ENCODE measurements at places on chromosomes 4 and X. TPM values are rescaled to one million over a fixed set of nuclear protein-coding genes. Genes with fewer than 3 reads are reported as not detected.

DNA sequence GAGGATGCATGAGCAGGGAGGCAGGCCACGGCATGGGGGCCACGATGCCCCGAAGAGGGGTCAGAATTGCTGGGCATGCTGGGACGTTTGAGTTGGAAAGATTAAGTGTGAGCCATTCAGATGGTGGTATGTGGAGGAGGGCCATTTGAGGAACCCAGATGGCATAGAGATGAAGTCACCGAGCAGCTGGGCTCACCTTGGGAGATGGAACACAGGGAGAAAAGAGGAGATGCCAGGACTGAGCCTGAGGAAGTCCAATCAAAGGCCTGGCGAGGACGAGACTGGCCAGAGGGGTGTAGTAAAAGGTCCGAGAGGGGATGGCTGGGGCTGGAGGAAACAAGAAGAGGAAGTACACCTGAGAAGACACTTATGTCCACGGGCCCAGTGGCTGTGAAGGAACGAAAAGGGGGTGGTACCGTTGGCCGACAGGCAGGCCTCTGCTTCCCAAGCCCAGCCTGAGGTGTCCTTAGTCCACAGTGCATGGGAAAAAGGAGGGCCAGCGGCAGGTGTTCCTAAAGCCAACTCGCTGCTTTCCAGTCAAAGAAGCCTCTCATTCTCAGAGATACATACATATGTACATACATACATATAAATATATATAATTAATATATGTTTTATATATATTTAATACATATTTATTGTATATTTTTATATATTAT is 54.6 kb upstream of the CLCN4 start:
- no peak for DNase-seq

Gene CT47B1
- not detected for total RNA-seq

DNA sequence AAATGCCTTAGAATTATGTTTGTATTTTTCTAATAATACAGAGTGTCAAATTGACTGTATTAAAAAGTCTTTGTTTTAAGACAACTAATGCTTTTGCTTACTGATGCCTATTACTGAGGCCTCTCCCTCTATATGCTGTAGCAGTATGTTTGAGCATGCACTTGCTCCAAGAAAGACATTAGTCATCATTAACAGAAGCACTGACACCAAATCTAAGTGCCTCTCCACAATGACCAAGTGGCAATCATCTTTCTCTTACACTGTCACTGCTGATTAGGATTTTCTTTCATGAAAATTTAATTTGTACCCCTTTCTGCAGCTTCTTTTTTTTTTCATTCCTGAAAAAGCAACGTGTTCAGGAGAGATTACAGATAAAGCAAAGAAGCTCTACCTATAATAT is 11.1 kb upstream of the MAB21L2 start:
- DNase-seq: no peak

Gene NHSL2
- 8.1 TPM for total RNA-seq

Gene TEX13B
- total RNA-seq: 3.4 TPM

- no peak for DNase-seq
Measured at GRCh38 chr4:148089624-148090023, 352.6 kb downstream of the NR3C2 start.

DNA sequence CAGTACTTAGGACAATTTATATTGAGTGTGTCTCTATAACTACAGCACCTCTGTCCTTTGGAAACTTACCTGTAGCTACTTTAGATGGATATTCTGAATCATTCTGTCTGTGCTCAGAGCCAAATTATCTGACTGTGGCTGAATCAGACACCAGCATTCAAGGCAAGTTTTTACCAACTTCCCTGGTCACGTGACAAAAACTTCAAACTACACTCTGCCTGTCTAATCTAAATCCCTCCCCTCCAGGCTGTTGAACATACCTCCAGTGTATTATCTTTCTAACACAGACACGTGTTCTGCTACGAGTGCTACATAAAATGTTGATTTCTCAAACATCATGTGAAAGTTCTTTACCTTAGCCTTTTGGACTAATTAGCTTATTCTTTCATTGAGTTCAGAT is 641.2 kb upstream of the CPEB2 start:
- DNase-seq: no peak

- no peak for DNase-seq
Measured at GRCh38 chr4:8224267-8224974, 25.3 kb downstream of the SH3TC1 start.

DNA sequence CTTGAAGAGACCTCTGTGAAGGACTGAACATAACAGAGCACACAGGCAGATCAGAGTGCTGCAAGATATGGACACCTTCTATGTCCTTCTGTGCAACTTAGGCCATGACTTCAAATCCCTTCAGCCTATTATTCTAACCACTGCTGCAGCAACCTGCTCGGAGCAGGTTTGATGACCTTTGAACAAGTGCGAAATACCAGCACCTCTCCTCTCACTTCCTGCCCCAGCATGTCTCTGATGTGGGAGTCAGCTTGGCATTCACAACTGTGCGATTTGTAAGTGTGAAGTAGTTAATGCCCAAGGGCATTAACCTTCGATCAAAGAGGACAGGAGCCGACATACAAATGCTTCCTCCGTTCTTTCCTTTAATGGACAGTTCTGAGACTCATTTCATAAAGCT is 1.6 kb upstream of the EXOC1 start:
- DNase-seq: no peak

GRCh38 chr4:142846108-142846728 is at the start of gene INPP4B:
Gene INPP4B (minus strand): TSS chr4:142846301.
- DNase-seq: peak; percentile 48

GRCh38 chr4:141346144-141346543 is 125.4 kb downstream of the ZNF330 start:
- DNase-seq: no peak

Gene ODAPH
- not detected for total RNA-seq

Gene VGLL1
- not detected for total RNA-seq

Gene GLUD2
- total RNA-seq: 1.4 TPM

DNA sequence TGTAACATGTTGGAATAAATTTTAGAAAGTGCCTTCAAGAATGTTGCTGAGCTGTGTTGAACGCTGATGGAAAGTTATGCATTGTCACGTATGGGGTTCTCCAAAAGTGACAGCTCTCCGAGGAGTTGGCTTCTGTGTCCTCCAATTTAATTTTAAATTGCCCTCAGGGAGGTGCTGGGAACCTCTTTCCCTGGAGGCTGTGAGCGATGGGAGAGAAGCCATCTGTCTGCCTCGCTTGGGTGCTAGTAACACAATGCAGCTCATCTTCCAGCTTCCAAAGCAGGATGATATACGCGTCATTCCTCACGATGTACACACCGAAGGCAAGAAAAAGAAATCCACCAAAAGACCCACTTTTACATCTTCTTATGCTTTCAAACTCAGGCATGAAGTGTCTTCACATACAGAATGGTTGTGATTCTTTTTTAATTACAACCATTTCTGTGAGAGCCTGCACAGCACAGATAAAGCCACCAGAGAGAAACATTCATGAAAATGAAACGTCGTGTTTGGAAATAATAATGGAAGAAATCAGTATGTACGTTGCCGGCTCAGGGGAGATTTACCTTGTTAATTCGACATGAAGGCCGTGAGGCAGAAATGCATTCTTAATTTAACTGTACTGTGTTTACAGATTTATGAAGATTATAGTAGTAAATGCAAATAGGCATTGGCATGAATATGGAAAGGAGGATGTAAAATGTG is 218.9 kb downstream of the ASMT start:
- DNase-seq: no peak

- DNase-seq: no peak
Measured at GRCh38 chrX:81240701-81241331, 38.9 kb downstream of the SH3BGRL start.

- DNase-seq: no peak
Measured at GRCh38 chrX:9907645-9908387, 59.3 kb upstream of the CLDN34 start.

DNA sequence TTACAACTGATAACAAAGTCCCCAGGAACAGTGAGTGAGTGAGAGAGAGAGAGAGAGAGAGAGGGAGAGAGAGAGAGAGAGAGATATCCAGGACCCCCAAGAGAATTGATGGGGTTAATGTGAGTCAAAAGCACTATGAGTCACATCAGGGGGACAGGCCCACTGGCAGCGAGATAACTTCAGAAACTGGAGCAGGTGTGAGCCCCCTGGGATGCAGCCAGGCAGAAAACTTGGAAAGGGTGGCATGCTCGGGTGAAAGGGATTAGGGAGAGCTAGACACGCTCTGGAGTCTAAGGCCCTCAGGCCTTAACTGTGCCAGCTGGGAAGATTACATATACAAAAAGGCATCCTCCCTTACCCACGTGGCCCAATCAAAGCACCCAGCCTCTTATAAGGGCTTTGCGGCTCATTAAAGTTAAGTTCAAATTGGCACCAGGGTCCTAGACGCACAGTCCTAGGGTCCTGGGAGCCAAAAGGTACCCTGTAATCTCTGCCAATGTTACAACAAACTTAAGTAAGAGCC is 841 bp downstream of the ACOT9 start:
- DNase-seq: peak; percentile 8

DNA sequence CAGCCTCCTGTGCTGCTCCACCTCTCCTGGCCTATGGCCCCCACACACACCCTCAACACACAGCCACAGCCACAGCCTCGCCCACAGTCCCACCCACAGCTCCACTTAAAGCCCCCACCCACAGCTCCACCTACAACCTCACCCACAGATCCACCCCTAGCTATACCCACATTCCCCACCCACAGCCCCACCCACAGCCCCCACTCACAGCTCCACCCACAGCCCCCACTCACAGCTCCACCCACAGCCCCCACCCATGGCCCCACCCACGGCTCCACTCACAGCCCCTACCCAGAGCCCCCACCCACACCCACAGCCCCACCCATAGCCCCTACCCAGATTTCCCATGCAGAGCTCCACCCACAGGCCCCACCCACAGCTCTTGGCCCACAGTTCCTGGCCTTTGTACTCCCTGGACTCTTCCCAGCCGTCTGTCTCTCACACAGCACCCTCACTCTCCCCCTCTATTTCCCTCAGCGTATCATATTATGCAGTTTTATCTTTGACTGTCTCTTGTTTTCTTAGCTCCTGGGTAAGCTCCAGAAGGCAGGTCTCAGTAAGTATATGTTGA is 322.5 kb downstream of the EVC2 start:
- no peak for DNase-seq

Gene MAMLD1
- 0.34 TPM for total RNA-seq

Gene LRRC66
- 0.07 TPM for total RNA-seq

DNA sequence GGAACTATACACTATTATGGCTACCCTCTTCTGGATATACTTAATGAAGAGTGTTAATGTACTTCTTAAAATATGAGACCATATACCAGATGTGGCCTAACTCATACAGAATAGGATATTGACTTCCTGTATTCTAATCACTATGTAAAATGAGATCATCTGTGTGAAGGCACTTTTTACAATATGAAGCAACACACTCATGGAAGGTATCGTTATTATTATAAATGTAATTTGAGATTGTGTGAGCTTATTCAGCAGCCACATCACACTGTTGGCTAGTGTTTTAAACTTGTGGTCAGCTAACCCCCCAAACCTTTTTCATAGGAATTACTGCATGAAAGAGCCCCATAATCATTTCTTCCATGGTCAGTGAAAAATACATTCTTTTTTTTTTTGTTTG is 281.8 kb upstream of the TEX13A start:
- DNase-seq: no peak

- DNase-seq: peak; percentile 53
Measured at GRCh38 chr4:17324386-17324830, 187.5 kb downstream of the QDPR start.
